ENCODE measurements at places on chromosomes 2 and 18.

DNA sequence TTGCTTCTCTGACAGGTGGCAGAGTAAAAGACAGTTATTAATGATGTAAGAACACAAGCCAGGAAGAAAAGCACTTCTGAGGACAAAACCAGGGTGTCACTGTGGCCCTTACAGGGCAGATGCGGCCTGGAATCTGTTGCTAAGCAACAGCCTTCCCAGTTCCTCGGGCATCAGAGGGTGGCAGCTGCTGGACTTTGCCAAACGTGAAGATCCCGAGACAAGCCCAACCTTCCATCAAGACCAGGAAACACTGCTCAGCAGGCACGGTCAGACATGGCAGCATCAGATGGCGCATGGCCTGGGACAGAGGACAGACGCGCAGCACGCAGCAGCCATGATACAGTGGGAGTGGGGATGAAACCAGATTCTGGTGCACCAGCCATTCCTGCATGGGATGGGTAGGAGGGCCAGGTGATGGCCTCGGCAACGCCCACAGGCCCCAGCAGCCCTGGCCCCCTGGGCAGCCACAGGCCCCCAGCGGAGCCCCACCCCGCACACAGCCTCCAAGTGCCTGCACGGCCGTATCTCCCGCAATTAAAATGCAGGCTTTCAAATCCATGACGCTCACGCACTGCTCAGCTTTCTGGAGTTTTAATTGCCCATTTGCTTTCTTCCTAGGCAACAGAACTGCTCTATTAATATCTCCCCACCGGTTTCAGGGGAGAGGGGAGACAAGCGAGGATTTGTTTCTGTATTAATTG lies 89.0 kb downstream of the EIPR1 start:
- no peak for DNase-seq

- DNase-seq = no peak
These were observed 95.6 kb downstream of the LAMA3 start for GRCh38 chr18:23784832-23785245.

- no peak for DNase-seq
These were observed 77.0 kb upstream of the CERS6 start for GRCh38 chr2:168378960-168379669.

- DNase-seq = no peak
These were observed 259.3 kb downstream of the ZNF407 start for GRCh38 chr18:74856928-74857327.

- no peak for DNase-seq
These were observed 13.2 kb upstream of the CHRNA1 start for GRCh38 chr2:174777347-174778084.

- DNase-seq = no peak
These were observed 1.3 kb downstream of the MRPL33 start for GRCh38 chr2:27772804-27773203.

DNA sequence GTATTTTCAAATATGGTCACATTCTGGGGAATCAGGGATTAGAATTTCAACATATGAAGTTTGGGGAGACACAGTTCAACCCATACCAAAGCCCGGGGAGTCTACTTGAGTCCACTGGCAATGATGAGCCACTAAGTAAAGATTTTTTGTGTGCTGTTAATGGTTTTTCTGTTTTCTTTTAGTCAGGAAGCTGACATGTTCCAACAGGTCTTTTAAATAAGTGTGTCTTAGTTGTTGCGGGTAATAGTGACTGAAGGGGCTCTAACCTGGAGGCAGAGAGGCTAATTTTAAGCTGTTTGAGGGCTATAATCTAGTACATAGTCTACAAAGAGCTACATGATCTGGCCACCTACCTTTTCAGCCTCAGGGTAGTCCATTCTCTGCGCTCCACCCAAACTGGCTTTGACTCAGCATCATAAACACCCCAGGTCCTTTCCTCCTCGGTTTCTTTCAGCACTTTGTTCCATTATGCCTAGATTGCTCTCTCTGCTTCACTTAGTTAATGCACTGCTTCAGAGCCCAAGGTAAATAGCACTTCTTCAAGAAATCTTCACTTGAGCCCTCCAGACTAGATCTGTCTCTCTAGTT lies 17.6 kb upstream of the UBE2E3 start:
- DNase-seq = no peak

DNA sequence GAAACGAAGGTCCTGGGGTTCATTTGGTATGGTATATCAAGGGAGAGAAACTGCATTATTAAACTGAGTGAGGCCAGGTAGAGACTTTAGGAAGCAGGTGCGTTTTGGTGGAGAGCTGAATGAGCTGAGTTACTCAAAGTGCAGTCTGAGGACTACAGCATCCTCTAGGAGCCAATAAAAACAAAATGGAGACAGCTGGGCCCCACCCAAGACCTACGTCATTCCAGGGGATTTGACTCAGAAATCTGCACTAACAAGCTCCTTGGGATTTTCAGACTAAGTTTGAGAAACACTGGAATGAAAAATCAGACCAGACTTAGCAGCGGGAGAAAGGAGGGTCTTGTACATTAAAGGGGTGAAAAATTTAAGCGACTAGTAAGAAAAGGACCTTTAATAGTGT lies 131.5 kb downstream of the UXS1 start:
- DNase-seq = no peak

GRCh38 chr2:45690231-45690630 lies 38.8 kb downstream of the PRKCE start:
- no peak for DNase-seq

DNA sequence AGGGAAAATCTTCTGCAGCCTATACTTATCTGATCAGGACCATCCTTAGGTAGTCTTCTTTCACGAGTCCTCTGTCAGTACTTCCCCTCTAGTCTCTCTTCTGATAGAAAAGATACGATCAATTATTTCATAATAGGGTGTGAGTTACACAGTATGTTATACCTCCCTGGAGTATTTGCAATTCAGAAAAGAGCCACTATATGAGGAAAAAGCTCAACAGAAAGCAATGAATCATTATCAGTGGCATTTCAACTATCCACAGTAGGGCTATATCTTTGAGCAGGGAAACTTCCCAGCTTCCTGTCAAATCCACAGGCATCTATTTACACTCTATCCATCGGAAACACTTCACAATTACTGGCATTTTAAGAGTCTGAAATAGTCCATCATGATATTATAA lies 105.3 kb upstream of the ACVR2A start:
- no peak for DNase-seq

GRCh38 chr2:219176818-219177551 lies at the start of gene CNPPD1:
TSS of gene CNPPD1 (minus strand) at chr2:219176925. CDS start at chr2:219176828, 97 bp downstream.
- peak; percentile 47 for DNase-seq

- no peak for DNase-seq
These were observed 99.4 kb downstream of the CBLN2 start for GRCh38 chr18:72444798-72445155.

- no peak for DNase-seq
These were observed 113.8 kb upstream of the RGPD4 start for GRCh38 chr2:107712857-107713256.

DNA sequence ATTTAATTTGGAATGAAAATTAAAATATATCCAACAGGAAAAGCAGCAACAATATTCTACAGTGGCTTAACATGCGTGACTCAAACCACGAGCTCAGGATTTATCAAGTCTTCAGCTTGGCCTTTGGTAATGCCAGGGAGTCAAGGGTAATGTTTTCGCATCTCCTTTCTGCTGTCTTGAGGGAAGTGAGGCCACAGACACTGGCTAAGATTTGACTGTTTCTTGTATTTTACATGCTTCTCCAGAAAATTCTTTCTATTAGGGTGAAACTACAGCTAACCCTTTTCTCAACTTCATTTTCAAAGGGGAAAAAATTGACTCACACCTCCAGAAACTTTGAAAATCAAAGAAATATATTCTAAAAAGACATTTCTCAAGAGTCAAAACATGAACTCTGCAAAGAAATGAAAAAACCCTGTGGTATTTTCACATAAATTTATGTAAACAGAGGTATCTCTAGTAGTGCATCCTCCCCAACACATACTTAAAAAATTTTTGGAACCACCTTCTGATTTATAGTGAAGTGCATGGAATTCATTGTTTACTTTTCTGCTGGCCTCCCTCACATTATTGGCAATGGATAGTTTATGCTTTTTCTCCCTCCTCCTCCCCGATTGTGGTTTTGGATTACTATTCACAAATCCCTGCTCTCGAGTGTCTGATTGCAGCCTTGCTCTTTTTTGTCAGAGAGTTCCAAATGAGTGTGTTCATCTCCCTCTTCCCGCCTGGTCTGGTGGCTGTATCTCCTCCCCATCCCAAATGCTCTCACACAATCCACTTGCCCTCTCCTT lies 48.7 kb downstream of the DPP4 start:
- DNase-seq = no peak

GRCh38 chr18:3723554-3723953 lies 273.6 kb downstream of the TGIF1 start:
- DNase-seq = no peak

DNA sequence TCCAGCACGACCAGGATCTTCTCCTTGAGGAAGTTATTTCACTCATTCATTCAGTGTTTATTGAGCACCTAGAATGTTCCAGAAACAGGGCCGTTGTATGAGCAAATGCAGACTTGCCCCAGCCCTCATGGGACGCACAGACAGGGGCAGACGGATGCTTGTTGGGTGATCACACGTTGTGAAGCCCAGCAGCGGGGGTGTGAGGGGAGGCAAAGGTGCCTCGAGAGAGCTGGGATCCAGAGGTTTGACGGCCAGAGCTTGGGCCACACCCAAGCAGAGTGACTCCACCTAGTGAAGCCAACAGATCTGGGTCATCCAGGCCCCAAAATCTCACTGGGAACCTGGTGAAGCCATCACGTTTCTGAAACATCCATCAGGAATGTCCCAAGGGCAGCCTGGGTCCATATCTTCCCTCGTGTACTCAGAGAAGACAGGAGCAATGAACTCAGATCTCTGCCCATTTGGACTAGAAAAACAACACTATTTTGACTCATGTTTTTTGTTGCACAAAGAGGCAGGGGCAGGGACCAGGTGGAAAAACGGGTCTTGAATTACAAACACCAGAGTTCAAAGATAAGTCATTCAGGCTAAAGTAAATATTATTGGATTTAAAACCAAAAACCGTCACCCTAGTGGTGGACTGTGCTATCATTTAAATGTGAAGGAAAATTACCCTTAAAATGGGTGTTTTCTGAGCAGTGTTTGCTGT lies 54.9 kb upstream of the RBM44 start:
- no peak for DNase-seq

- DNase-seq = no peak
These were observed 12.0 kb upstream of the DYM start for GRCh38 chr18:49472459-49472858.

DNA sequence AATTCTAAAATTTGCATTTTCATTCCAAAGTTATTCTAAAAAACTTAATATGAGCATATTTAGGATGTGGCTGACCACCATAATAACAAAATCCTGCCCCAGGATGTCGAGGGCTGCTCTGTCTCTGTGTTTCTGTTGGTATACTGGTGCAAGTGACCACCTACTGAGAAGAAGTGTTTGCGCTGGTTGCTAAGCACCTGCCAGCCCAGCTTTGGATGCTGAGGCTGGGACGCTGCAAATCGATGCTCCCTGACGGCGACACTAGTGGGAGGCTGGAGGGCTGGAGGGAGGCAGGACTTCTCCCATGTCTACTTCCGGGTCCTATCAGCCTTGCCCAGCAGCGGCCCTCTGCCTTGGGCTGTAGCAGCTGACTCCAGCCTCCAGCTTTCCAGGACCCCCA lies 45.0 kb downstream of the LAMA1 start:
- DNase-seq = no peak

GRCh38 chr2:200028998-200029397 lies 73.6 kb downstream of the MAIP1 start:
- no peak for DNase-seq

GRCh38 chr2:61448229-61448628 lies 22.7 kb downstream of the USP34 start:
- no peak for DNase-seq

DNA sequence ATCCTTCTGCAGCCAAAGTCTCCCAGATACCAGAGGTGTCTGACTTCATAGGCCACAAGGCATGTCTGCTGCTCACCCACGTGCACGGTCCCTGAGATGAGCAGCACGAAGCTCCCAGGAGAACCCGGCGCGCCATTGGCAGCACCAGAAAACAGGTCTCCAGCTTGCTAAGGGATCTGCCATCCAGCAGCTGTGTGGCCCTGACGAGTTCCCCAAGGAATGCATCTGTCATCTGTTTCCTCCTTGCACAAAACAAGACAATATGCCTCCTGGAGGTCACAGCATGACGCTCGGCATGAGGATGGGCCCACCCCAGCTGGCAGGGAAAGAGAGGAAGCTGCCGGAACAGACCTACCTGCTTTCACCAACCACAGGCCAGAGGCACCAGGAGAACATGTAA lies 29.2 kb downstream of the HS6ST1 start:
- no peak for DNase-seq

- DNase-seq = no peak
These were observed 19.4 kb upstream of the NCOA1 start for GRCh38 chr2:24471662-24472061.

DNA sequence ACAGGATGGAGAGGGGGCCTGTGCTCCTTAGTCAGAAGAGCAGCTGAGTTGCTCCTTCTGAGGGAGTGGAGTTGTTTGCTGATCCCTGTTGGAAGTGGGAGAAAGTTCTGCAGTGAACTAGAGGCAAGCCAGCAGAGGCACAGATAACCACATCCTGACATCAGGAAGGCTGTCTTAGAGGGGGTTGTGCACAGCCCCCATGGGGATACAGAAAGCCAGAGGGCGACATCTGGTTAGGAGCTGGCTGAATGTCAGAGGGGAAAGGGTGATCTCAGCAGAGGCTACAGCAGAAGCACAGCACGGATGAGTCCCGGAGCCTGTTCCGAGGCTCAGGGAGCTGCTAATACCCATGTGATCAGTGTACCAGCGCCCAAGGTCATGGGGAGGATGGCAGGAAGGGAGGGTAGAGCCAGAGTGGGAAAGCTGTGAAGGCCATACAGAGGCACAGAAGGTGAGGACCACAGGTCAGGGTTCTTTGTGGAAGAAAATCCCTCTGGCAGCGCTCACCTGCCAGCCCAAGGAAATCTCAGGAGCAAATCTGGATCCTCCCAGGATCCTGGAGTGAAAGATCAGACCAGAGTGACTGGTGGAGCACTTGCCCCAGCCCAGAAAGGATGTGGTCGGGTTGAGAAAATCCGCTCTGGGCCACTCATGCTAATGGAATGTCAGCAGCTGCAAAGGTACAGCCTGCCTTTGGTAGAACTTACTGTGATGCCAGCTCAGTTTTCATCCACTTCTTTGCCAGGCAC lies 111.8 kb downstream of the STPG4 start:
- DNase-seq = no peak

GRCh38 chr2:153635494-153635893 lies 156.9 kb upstream of the RPRM start:
- DNase-seq = no peak

DNA sequence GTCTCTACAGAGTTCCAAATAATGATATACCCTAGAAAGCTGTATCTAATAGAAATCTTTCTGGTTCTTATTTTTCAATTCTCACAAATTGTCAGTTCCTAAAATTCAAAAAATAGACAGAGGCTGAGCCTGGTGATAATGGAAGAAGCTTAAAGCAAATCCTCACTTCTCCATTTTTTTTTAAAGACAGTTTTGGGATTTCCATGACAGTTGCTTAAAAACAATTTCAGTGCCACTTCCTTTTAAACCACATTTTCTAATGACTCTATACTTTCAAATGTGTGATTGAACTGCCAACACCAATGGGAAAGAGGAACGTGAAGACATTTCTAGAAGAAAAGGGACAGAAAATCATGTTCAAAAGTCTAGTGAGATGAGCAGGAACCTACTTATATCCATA lies 4.0 kb downstream of the GKN2 start:
- peak; percentile 26 for DNase-seq

All from SIG-M5 (cell line).